ENCODE measurements at places on chromosomes 4 and X.

DNA sequence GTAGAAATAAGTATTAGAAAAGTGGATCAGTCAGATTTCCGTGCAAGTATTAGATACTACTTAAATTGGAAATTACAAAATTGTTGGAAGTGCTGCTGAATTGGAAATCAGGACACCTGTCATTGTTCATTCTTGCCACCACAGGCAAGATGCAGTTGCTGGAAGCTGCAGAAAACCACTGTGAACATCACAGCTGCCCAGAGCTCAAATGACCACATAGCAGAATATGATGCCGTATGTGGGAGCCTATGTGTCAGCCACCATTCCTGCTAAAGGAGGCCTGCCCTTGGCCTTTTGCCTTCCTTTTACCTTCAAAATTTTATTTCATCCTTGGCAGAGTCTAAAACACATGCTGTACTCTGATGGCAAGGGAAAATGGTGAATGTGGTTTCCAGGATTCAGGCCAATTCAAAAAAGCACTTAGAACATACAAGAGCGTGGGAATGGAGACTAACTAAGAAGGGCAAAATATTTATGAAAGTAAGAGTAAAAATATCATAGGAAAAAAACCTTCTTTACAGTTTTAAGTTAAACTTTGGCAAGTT lies 1005.5 kb upstream of the GRID2 start:
- DNase-seq, result no peak

DNA sequence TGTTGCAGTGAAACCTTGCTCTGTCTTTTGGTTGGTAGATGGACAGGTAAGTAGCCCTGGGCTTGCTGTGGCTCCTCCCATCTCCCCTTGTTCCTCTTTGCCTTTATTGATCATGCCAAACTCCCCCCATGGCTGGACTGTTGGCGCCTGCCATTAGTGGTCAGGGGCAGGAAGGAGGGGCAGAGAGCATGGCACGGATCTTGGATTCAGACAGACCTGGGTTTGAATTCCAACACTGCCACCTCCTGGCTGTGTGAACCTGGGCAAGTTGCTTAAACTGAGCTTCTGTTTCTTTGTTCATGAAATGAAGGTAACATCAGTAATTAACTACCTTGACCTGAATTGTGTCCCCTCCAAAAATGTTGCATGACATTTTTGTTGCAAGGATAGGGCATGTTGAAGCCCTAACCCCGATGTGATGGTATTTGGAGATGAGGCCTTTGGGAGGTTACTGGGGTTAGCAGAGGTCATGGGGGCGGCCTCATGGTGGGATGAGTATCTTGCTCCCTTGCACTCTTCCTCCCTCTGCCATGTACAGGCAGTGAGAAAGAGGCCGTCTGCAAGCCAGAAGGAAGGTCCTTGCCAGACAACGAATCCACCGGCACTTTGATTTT lies 6.0 kb downstream of the SLC2A9 start:
- peak; percentile 62 for DNase-seq

DNA sequence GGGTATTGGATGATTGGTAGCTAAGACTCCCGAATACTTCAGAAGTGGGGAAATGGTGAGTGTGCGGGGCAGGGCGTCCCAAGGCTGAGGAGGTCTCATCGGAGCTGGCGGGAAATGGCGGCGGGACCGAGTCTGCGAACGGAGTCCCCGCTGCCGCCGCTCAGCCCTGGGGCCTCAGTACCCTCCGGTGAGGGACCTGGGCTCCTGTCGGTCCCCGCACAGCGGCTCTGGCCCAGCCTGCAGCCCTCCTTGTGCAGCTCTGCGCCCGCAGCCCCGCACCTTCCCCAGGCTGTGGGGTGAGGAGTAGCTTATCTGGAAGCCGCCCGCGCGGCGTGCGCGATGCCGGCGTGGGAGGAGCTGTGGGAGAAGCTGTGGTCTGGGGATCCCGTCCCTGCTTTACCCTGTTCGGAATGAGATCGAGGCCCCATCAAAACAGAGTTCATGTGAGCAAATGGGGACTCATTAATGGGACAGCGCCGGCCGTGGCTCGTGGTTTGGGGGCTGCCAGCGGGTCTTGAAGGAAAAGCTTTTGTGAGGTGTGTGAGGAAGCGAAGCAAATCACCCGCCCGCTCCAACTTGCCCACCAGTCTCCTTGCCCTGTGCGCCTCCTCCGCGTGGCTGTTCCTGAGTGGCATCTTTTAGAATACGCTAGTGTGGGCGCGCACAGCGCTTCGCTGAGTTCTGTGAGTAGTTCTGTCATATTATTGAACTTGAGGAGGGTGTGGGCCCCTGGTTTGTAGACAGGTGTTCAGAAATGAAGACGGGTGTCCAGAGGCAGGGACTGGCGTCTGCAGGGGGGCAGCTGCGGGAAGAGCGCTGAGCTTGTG lies 531 bp downstream of the ZNF141 start:
- DNase-seq, result no peak

DNA sequence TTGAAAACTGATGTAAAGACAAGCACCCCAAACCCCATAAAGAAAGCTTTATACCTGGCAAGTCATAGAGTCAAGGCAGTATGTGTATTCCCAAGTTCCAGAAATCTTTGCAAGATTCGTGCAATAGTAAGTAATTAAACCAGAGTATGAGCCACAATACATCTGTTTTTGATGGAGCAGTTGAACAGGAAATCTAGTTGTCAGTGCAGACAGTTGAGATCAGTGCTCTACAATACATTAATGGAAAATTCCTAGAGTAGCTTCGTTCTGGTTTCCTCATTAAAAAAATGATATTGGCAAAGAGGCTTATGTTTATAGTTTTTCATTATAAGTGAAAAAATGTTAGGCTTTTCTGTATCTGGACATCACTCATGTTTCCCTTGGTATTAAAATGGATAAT lies 575.3 kb downstream of the TRIML1 start:
- no peak for DNase-seq

DNA sequence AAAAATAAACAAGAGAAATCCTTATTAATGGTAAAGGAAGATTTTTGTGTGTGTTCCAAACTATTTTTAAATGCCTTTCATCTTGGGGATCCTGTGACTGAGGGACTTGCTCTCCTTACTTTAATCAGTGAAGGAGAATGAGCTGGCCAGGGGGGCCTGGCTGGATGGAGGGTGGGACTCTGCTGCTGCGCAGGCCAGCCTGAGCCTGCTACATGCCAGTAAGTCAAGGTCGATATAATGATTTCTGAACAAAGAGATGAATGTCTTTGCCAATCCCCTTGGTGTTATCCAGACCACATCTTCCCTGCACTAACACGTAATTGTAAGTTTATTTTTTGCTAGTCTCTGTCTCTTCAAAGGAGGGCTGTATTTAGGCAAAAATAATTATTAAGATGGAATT lies 1679.2 kb upstream of the TENM3 start:
- no peak for DNase-seq

GRCh38 chr4:11543706-11544105 lies 115.0 kb upstream of the HS3ST1 start:
- peak; percentile 73 for DNase-seq

Measured in HT-29 (cell line).